ENCODE measurements at places on chromosomes 11 and 22.

GRCh38 chr11:112670806-112671570 is 290.2 kb upstream of the NCAM1 start:
- no peak overlapping the region for H3K4me3 ChIP-seq
- no peaks in the 10 kb centered on the region for H3K4me1 ChIP-seq
- DNase-seq = no peak

DNA sequence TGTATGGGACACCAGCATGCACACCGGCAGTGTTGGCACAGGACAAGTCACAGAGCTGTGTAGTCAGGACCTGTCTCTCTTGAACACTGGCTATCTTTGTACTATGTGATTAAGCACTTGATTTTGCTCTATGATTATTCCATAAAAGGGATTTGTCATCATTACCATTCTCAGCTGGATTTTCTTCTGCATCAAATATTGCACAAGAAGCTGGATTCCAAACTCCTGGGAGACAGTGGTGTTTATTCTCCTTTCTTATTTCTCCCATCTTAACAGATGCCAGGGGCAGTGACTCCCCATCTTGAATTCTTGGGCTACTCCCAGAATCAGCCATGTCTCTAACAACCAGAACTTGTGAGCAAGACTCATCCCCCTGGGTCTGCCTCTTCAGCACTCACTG is 62.5 kb upstream of the GNAZ start:
- DNase-seq = no peak
- peaks cover 65% of the 10 kb centered on the region for H3K27me3 ChIP-seq
- H3K36me3 ChIP-seq = no peaks in the 10 kb centered on the region
- no peak overlapping the region for H3K4me3 ChIP-seq
- H3K4me1 ChIP-seq = peaks cover 19% of the 10 kb centered on the region

DNA sequence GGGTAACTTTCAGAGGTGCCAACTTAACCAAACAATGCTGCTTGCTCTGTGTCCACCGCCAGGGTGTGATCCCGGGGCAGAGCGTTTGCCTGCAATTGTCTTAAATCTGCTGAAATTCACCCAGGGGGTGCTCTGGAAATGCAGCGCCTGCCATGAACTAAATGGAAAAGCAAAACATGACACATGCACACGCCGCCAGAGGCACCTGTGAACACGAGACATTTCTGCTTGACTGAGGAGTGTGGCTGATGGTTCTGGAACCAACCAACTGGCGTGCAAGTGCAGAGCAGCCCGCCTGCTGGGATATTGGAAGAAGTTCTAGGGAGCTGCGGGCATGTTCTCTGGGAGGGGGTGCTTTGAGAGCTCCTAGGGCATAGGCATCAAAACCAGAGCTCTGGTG is 30.4 kb downstream of the DSCAML1 start:
- DNase-seq = no peak
- H3K4me3 ChIP-seq = no peak overlapping the region
- H3K27ac ChIP-seq = no peak overlapping the region
- H3K27me3 ChIP-seq = no peaks in the 10 kb centered on the region

GRCh38 chr11:68081691-68082090 is 39.5 kb downstream of the CHKA start:
- H3K4me3 ChIP-seq = no peak overlapping the region
- H3K27ac ChIP-seq = no peak overlapping the region
- no peaks in the 10 kb centered on the region for H3K36me3 ChIP-seq
- no peak for DNase-seq
- no peaks in the 10 kb centered on the region for H3K27me3 ChIP-seq
